Activated naive CD4-positive, alpha-beta T cell treated with anti-CD3 and anti-CD28 coated beads, Interleukin-2, amount 50 U/mL, for 72 hours (primary cell): ENCODE measurements at places on chromosomes 13 and 19.

DNA sequence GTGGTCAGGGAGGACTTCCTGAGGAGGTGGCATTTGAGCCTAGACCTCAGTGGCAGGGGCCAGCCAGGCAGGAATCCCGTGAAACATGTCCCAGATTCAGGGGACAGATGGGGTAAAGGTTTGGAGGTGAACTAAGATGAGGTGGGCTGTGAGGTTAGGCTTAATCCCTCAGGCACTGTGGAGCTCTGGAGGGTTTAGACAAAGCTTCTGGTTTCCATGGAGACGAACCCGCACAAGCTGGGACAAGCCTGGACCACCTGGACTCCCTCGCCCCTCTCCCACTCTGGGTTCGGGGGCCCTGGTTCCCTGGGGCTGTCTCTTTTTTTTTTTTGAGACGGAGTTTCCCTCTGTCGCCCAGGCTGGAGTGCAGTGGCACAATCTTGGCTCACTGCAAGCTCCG, 15.7 kb downstream of the TJP3 start:
- DNase-seq, result no peak

- no peak for DNase-seq
Observed at GRCh38 chr13:109654341-109655205, 131.8 kb downstream of the IRS2 start.

DNA sequence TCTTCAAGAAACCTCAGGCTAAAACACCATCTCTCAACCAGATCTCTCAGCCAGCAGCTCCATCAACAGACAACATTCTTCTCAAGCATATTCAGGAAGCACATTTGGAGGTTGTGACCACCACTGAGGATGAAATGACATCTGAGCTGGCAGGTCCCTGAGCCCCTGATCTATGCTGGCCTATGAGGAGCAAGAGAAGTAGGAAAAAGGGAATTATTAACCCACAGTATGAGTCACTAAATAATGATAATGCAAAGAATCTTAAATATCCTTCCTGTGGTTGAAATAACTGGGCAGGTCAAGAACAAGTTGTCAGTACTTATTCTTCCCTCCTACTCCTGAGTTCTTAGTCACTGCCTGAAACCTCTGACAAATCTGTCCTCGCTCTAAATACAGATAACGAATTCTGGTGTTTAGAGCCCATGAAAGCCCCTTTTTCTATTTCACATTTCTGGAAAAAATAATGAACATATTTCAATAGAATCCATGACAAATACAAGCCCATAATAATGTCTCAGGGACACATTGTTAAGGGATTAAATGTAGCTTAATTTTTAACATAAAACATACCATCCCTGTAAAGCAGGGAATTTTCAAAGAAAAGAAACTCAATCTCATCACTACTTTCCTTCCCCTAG, 225.8 kb upstream of the IRS2 start:
- no peak for DNase-seq

- DNase-seq, result no peak
Observed at GRCh38 chr19:4504891-4505569, 13.3 kb downstream of the PLIN4 start.

DNA sequence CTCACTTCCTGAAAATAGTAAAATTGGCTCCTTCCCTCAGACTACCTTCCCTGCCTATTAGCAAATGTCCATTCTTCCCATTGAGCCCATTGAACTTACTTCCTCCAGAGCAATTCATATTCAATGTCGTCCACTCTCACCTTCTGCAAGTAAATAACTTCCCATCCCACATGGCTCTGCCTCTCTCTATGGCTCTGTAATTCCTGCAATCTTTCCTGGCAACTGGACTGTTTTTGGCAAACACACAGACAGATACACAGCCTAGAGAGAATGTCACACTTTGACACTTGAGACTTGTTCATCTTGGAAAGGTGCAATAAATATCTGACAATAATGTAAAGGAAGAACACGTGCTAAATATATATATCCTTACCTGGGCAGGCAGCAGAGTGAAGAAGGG, 18.3 kb downstream of the UQCRFS1 start:
- DNase-seq, result no peak

DNA sequence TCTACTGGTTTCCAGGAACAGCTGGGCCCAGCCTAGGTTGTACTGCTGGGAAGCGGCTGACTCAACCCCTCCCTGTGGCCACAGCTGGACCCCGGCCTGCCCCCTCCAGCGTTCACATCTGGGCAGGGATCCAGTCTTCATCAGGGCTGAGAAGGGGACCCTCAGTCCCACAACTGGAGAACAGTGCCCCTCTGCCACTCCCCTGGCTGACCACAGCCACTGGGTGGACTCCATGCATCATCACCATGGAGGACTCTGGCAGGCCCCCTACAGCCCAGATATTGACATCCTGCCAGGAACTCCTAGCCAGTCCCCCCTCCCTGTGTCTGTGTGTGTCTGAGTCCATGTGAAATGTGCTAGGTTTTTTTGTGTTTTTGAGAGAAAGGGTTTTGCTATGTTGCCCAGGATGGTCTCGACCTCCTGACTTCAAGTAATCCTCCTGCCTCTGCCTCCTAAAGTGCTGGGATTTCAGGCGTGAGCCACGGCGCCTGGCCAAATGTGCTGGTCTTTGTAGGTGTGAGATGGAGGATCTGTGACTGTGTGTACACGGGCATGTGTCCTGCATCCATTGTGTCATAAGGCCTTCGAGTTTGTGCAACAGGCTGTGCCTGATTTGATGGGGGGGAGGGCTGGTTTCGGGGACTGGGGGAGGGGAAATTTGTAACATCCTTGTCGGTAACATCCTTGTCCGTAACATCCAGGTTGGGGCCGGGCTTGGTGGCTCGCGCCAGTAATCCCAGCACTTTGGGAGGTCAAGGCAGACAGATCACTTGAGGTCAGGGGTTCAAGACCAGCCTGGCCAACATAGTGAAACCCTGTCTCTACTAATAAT, 4.0 kb upstream of the HOOK2 start:
- no peak for DNase-seq

DNA sequence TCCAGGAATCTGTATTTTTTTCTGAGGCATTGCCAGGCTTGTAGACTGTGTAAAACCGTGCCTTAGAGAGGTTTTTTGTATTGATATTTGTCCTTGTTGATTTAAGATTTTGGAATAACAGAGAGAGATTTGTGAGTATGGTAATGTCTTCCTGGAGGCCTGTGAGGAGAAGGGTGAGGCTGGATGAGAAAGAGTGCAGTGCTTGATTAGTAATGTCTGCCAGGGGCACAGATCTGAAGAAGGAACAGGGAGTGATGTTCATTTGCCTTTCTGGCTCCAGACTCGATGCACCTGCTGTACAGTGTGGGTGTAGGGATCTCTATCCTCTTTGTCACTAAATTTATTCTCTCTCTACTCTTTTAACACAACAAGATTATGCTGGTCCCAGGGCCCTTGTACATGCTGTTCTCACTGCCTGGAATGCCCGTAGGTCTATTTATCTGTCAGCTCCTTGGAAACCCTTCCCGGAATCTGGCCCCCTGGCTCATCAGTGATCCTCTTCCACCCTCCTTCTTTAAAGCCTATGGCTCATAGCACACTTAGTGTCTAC, 4.2 kb downstream of the FIZ1 start:
- DNase-seq, result no peak

- DNase-seq, result no peak
Observed at GRCh38 chr13:27086599-27087265, 84.9 kb downstream of the USP12 start.

DNA sequence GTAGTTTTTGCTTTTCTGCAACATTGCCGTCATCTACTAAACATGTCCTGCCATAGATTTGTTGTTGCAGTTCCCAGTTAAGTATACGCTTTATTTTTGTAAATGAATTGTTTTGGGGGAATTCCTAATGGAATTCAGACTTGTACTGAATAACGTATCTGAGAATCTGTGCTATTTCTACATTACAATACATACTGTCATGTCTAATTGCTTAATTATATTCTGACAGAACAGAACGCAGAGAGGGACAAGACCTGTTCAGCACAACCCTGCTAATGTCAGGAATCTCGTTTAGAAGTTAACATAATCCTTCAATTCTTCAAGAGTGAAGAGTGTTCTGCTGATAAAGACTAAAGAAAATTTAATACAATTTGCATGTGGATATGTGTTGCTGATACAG, 861.1 kb upstream of the KLHL1 start:
- no peak for DNase-seq

DNA sequence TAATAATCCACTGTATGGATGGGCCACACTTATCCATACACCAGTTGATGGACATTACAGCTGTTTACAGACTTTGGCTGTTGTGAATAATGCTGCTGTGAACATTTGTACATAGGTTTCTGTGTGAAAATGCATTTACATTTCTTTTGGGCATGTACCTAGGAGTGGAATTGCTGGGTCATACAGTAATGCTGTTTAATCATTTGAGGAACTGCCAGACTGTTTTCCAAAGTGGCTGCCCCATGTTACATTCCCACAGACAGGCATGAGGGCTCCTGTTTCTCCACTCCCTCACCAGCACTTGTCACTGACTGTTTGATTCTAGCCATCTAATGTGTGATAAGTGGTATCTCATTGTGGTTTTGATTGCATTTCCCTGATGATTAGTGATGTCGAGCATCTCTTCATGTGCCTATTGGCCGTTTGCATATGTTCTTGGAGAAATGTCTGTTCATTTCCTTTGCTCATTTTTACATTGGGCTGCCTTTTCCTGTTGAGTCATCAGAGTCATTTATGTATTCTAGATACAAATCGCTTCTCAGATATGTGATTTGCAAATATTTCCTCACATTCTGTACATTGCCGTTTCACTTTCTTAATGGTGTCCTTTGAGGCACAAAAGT, 12.8 kb downstream of the TMEM255B start:
- DNase-seq, result peak; percentile 9

- DNase-seq, result no peak
Observed at GRCh38 chr13:98035373-98035772, 81.9 kb downstream of the IPO5 start.

DNA sequence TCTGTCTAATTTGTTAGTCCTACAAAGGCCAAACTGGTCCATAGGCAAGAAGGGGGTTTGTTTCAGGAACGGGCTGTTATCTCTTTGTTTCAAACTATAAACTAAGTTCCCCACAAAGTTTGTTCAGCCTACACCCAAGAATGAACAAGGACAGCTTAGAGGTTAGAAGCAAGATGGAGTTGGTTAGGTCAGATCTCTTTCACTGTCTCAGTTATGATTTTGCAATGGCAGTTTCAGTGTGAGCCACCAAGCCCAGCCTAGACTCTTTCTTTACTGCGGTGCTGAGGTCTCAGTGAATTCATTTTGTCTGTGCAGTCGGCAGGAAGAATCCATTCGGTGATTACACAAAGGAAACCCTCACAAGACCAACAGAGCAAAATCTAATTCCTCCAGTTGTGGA, 56.6 kb upstream of the ABCC4 start:
- no peak for DNase-seq

DNA sequence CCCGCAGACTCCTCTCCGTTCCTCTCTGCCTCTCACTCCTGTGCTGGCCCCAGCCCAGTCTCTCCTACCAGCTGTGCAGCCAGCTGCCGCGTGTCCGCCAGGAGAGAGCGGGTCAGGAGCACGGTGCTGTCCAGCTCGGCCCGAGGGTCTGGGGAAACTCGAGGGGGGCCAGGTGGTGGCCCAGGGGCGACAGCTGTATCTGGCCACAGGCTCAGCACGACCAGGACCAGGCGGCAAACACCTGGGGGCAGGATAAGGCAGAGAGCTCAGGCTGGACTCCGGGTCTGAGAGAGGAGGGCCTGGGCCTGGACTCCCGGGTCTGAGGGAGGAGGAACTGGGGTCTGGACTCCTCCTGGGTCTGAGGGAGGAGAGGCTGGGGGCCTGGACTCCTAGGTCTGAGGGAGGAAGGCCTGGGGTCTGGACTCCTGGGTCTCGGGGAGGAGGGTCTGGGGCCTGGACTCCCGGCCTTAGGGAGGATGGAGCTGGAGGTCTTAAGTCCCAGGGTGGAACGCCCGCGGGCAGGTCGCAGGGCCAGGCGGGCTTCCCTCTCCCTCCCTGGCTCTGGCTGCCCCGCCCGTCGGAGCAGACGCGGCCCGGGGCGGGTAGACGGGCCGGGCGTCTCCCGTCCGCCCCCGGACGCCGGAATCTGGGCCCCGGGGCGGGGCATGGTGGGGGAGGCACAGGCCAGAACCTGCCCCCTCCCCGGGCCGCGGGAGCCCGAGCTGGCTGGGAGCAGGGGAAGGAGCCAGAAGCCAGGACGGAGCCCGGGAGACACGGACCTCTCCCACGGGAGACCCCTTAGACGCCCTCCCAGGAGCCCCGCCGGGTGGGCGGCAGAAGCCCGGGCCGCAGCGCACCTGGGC, 1.3 kb downstream of the IL11 start:
- no peak for DNase-seq
